ENCODE measurements at places on chromosomes 7 and 10.

- DNase-seq, result no peak
These were observed 39.3 kb downstream of the COL1A2 start for GRCh38 chr7:94434042-94434441.

DNA sequence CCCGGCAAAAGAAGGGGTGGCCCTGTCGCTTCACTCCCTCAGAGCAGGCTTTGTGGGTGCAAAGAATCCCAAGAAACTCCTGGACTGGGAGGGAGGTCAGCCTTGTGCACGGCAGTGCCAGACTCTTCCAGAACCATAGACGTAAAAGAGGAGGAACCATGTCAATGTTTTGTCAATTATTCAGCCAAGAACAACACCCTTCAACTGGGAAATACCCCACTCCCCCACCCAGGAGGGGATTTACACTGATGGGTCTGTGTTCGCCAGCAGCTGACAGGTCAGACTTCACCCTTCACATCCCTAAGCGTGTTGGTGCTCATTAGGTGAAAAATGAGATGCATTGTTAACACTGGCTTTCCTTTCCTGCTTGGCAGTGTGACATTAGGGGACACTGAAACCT, 116.8 kb upstream of the BMPER start:
- DNase-seq, result no peak

DNA sequence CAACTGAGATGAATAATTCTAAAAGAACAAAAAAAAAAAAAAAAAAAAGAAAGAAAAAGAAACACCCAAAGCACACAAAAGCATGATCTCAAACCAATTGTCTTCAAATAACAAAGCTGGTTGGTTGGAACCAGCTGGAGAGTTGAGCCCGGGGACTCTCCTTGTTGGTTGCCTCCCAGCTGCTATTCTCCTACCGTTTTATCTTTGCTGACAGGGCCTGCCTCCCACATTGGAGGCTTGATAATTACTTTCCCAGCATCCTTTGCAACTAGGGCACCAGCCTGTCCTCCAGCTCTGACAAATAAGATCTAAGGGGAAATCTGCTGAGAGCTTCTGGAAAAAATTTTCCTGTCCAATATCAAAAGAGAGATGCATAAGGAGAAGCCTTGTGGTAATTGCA, 6.8 kb downstream of the PON1 start:
- DNase-seq, result no peak

- no peak for DNase-seq
These were observed 22.1 kb downstream of the GNA12 start for GRCh38 chr7:2821842-2822507.

- no peak for DNase-seq
These were observed 9.3 kb upstream of the ZNF438 start for GRCh38 chr10:31041011-31041410.

GRCh38 chr10:6722616-6723004, 142.5 kb upstream of the PRKCQ start:
- DNase-seq, result no peak

GRCh38 chr10:7908541-7909210, 90.4 kb downstream of the TAF3 start:
- no peak for DNase-seq

- peak; percentile 45 for DNase-seq
These were observed at the start of gene SH2B2 for GRCh38 chr7:102286237-102287110. TSS of gene SH2B2 (plus strand) at chr7:102286868. CDS start at chr7:102300551, 13,683 bp downstream.

- DNase-seq, result no peak
These were observed 870 bp downstream of the ANK3 start for GRCh38 chr10:60388709-60389301.

- no peak for DNase-seq
These were observed 112.0 kb downstream of the PFKFB3 start for GRCh38 chr10:6314620-6315205.

- no peak for DNase-seq
These were observed 47.1 kb upstream of the TMEM72 start for GRCh38 chr10:44864051-44864450.
